Tibial artery (tissue), 4 donors: ENCODE measurements at places on chromosomes 12 and 14.
A peak's percentile ranks its signal among the peaks of the same experiment; 100 is the strongest.

DNA sequence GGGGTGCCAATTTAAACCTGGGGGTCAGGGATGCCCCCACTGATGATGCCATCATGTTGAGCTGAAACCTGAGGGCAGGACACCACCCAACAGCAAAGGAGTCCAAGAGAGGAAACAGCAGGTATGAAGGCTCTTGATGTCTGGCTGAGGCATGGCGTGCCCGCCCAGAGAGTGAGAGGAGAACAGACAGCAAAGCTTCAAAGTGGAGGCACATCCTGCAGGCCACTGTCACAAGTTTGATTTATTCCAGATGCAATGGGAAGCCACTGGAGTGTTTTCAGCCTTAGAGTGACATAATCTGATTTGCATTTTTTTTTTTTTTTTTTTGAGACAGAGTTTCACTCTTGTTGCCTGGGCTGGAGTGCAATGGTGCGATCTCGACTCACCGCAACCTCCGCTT is 34.8 kb downstream of the IRF2BPL start:
- no peak for DNase-seq

- no peak for DNase-seq
These were observed 28.9 kb upstream of the PPM1A start for GRCh38 chr14:60220084-60220483.

GRCh38 chr12:106249411-106250135 is 1.8 kb upstream of the CKAP4 start:
- no peak for DNase-seq

- peak; percentile 84 for DNase-seq
These were observed 18.6 kb downstream of the ISCA2 start for GRCh38 chr14:74511966-74512830.

- DNase-seq = no peak
These were observed 3.6 kb downstream of the FOXA1 start for GRCh38 chr14:37591311-37591940.
